ENCODE measurements at places on chromosomes 7 and 10.

- peak; percentile 55 for DNase-seq
Measured at GRCh38 chr10:30980951-30981616, 50.6 kb downstream of the ZNF438 start.

DNA sequence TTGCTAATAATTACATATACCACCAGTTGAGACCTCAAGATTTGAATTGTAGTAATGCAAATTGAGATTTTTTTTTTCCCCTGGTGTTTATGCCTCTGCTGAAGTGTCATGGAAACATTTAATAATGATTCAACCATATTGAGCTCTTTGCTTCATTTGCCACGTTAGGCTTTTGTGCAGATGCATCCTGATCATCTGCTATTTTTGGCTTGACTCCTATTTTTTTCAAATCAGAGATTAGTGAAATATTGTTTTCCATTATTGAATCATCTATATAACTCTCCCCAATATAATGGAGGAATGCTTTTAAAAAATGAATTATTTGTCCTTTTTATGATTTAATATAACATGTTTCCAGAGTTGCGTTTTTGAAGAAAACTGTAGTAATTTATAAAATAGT lies 115.1 kb downstream of the SRI start:
- DNase-seq, result no peak

- DNase-seq, result no peak
Measured at GRCh38 chr7:110800984-110801383, 289.9 kb upstream of the LRRN3 start.

DNA sequence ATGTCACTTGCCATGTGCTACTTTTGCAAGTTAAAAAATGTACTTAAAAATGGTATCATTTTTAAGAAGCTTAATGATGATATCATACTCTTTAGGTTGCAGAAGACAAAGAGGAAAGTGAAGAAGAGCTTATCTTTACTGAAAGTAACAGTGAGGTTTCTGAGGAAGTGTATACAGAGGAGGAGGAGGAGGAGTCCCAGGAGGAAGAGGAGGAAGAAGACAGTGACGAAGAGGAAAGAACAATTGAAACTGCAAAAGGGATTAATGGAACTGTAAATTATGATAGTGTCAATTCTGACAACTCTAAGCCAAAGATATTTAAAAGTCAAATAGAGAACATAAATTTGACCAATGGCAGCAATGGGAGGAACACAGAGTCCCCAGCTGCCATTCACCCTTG lies 6.1 kb downstream of the LMOD2 start:
- DNase-seq, result no peak

DNA sequence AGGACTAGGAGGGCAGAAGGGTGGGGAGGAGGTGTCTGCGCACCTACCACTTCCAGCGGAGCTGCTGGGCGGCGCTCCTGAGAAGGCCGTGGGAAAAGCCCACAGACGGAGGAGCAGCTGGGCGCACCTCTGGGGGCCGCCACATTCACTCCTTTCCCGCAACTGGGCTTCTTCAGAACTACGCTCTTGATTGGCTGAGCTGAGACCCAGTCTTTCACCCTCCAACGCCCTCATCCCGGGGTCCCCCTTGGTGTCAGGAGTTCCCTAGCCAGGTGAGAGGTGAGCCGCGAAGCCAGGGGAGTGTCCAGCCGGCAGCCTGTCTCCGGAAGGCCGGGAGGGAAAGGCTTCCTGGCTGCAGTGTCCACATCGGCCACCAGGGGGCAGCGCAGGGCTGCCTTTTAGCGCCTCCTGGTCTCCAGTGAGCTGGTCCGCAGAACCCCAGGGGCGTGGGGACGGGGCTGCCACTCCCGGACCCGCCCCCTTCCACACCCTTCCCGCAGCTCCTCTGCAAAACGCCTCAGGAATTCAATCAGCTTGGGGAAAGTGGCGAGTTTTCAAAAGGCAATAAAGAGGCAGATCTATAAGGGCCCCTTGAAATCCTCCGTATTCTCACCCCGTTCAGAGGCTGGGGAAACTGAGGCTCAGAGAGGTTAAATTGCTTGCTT lies 98.8 kb downstream of the CHST15 start:
- DNase-seq, result peak; percentile 86

GRCh38 chr10:67883710-67884312 lies 645 bp upstream of the SIRT1 start:
- DNase-seq, result peak; percentile 4

DNA sequence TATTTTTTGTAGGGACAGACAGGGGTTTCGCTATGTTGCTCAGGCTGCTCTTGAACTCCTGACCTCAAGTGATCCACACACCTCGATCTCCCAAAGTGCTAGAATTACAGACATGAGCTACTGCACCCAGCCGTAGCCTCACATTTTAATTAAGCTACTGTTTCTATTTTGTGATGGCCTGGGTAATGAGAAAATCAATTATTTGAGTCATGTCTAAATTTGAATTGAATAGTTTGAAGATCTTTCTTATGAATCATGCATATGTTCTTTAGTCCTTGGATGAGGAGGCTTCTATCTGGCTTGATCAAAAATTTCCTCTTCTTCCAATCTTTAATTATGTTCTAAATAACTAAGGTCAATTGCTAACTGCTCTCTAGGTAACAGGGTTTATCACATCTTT lies 175.0 kb downstream of the REEP3 start:
- DNase-seq, result no peak

DNA sequence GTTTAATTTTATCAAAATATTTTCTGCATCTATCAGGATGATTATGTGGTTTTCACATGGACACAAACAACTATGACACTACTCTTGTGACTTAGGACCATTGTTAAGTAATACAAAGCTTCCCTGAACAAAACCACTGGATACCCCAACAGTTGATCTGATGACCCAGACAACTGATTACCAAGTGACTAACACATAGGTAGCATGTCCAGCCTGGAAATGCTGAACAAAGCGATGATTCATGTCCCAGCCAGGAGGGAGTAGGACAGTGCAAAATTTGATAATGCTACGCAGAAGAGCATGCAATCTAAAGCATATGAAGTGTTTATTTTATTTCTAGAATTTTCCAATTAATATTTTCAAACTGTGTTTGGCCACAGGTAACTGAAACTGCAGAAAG lies 8.9 kb upstream of the PNLIP start:
- no peak for DNase-seq

- DNase-seq, result no peak
Measured at GRCh38 chr7:40733578-40733977, 598.8 kb downstream of the SUGCT start.

DNA sequence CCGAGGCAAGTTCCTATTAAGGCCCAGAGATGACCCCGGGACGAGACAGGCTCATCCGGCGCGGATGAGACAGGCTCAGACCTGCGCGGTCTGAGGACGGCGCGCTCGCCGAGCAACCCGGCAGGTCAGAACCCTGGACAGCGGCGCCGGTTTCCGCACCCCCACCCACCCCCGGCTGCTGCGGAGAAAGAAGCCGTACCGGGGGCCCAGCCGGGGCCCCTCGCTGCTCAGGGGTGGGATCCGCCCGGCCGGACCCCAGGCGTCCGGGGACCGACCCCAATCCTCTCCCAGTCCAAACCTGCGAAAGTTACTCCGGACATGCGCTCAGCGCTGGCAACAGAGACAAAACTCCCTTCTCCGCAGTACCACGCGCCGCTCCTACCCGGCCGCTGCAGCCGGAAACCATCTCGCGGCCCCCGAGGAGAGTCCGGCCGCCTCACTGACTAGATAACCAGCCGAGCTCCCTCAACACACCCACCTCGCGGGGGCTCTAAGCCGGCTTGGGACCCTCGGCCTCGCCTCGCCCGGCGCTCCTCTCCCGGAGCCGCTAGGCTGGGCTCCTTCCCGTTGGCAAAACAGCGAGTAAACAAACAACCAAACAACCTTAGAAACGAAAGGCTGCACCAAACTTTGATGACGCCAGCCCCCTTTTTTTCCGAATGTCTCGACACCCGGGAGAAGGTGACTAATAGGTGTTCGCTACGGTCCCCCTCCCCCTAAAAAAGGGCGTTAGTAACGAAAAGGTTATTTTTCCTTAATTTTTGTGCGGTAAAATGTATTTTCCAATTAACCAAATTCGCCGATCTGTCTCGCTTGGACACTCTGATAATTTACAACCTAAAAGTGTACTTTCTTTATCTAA lies 2.3 kb upstream of the DRGX start:
- peak; percentile 23 for DNase-seq

GRCh38 chr10:125096371-125096770 lies 64.0 kb downstream of the CTBP2 start:
- no peak for DNase-seq

DNA sequence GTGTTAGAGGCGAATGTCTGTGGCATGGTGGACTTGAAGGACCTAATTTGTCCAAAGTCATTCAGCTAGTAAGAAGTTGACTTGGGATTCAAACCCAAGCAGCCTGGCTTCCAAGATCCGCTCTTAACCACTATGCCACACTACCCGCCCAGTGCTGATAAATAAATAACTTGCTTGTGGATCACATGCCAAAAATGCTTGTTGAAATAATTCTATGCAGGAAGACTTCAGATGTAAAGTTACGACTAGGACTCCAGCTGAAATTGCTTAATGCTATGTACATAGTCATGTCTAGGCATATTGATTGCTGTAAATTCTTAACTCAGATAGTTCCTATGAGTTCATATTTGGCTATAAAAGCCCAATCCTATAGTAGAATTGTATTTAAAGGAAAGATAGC lies 76.0 kb downstream of the PLXDC2 start:
- no peak for DNase-seq

GRCh38 chr7:542131-542712 lies 22.6 kb upstream of the PDGFA start:
- DNase-seq, result no peak

DNA sequence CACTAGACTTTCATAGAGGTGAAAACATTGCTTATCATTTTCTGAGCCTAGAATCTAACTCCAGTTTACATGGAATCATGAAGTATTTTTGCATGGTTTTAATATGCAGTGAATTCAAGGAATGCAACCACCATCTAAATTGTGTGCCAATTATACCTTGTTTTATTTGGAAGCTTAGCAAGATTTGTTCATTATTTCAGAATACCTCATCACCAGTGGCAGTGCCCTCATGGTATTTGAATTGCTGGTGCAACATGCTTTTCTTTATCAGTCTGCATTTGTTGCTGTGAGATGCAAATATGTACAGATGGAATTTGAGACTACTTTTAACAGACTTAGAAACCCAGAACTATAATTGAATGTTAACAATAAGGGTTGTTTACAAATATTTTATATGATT lies 18.7 kb upstream of the ZNF800 start:
- DNase-seq, result no peak

GRCh38 chr7:706721-707120 lies 19.8 kb upstream of the DNAAF5 start:
- DNase-seq, result no peak

- peak; percentile 41 for DNase-seq
Measured at GRCh38 chr7:92813390-92814024, 22.9 kb downstream of the CDK6 start.

DNA sequence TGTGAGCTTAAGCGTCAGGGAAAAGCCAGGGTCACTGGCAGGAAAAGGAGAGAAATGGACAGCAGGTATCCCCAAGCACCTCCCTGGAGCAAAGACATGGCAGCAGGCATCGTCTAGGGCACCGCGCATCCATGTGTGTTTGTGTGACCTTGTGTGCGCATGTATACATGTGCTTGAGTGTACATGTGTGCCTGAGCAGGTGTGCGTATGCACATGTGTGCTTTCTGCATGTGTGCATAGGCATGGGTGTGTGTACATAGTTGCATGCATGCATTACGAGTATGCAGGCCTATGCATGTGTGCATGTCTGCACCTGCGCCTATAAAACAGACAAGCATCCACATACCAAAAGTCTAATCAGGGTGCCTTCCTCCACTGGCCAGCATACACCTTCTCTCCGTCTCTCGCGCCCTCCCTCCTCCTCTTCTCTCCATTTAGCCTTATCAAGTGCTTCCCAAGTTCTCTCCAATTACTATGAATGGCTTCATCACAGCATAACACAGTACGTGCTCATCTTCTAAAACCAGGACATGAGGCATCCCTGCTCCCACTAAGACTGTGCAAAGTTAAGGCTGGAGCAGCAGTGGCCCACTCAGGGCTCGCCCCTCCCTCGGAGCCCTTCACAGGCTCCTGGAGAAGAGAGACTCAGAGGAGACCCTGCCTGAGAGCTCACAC lies 30.6 kb downstream of the RASGEF1A start:
- DNase-seq, result no peak

GRCh38 chr10:112778579-112778978 lies 171.5 kb upstream of the TCF7L2 start:
- peak; percentile 43 for DNase-seq

GRCh38 chr10:4385231-4385870 lies 440.7 kb upstream of the AKR1E2 start:
- no peak for DNase-seq

- DNase-seq, result peak; percentile 62
Measured at GRCh38 chr7:85176197-85176596, 10.7 kb downstream of the SEMA3D start.

- DNase-seq, result peak; percentile 53
Measured at GRCh38 chr7:50728184-50728583, 54.5 kb downstream of the GRB10 start.

DNA sequence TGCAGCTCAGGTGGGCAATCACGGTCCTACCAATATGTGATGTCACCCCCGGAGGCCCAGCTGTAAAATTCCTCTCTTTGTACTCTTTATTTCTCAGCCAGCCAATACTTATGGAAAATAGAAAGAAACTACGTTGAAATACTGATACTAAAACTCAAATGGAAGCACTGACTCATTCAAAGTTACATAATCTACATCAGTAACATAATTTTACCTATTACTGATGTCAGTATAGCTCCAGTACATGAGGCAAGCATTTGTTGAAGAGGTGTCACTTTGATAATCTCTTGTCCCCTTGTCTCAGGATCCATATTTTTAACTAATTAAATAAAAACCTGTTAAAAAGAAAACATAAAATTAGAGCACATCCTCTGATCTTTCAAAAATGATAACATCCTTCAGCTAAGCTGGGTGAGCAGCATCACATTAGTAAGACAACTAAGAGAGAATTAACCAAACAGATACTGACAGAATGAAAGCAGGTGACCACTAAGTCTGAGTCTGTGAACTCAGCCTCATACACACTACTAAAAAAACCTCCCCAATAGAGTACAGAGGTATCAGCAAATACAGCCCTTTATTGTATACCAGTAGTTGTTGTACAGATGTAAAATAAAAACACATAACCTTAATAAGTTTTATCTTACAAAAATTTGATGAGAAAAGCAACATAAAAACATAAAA lies 17.6 kb downstream of the SLC25A40 start:
- DNase-seq, result no peak

GRCh38 chr7:108028111-108028510 lies 25.1 kb upstream of the LAMB1 start:
- DNase-seq, result no peak

GRCh38 chr7:19853261-19853832 lies 79.9 kb upstream of the TMEM196 start:
- DNase-seq, result no peak

GRCh38 chr7:117889611-117890010 lies 16.4 kb upstream of the CTTNBP2 start:
- DNase-seq, result no peak

- DNase-seq, result no peak
Measured at GRCh38 chr7:64626083-64626469, 39.9 kb upstream of the ZNF107 start.

Measured in fibroblast of upper back skin (primary cell).